ENCODE measurements at places on chromosomes 11 and 22.

DNA sequence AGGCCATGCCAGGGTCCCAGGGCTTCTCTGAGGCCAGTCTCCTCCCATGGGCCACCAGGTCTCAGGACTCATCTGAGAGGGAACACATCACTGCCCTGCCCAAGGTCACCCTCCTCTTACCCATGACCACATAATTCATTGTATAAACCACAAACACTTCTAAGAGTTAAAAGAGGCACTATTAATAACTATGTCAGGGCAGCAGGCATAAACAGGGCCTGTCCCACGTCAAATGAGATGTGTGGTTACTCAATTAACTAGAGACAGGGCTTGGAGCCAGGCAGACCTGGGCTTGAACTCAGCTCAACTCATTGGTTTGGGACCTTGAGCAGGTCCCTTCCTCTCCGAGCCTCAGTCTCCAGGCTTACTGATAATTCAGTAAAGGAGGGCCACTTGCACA is 33.1 kb downstream of the ARAP1 start:
- no peak for DNase-seq

GRCh38 chr11:77726524-77726923 is 88.9 kb upstream of the CLNS1A start:
- DNase-seq, result no peak

- DNase-seq, result no peak
Measured at GRCh38 chr11:86034710-86035109, 34.2 kb downstream of the PICALM start.

DNA sequence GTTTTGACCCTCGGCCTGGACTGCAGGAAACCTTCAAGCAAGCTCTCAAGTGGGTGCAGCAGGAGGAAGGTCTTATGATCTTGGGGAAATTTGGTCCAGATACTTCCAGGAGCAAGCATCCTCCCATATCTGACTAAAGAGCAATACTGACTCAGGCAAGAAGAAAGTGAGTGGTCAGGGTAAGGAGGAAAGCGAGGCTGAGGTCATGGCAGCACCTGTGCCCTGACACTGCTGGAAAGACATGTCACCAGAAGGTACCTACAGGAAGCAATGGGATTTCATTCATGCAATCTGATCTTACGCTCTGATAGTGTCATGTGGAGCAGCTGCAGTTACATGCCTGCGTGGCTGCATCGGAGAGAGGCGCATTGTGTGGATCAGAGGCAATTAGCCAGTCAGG is 6.5 kb upstream of the TOP3B start:
- no peak for DNase-seq

- peak; percentile 3 for DNase-seq
Measured at GRCh38 chr22:20316844-20317401, 2.9 kb downstream of the DGCR6L start.

DNA sequence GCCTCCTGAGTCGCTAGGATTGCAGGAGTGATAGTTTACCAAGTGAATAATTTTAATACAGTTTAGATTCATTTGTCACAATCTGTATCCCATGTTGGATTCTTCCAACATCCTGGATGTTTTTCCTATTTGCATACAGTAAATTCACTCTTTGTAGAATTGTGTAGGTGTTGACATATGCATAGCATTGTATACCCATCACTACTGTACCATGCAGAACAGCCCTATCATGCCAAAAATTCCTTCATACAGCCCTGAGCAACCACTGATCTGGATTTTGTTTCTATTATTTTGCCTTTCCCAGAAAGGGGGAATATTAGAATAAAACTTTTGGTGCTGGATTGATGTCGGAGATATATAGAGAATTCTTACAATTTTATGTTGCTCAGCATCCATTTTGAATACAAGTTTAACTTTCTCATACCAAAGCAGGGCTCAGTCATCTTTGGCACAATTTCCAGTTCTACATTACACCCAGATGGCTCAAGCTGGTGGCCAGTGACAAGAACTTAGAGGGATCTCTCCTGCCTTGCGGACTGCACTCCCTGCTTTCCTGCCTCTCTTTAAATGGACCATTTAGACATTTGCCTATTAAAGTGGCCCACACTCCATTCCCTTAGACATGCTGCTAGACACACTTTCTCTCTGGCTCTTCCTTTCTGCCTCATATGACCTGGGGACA is 45.4 kb upstream of the CFAP300 start:
- no peak for DNase-seq

GRCh38 chr22:45422237-45422983 is 8.9 kb downstream of the RIBC2 start:
- no peak for DNase-seq

GRCh38 chr22:19890502-19891316 is 36.0 kb upstream of the GNB1L start:
- DNase-seq, result no peak

GRCh38 chr11:93567401-93567895 is 24.3 kb upstream of the SMCO4 start:
- no peak for DNase-seq

DNA sequence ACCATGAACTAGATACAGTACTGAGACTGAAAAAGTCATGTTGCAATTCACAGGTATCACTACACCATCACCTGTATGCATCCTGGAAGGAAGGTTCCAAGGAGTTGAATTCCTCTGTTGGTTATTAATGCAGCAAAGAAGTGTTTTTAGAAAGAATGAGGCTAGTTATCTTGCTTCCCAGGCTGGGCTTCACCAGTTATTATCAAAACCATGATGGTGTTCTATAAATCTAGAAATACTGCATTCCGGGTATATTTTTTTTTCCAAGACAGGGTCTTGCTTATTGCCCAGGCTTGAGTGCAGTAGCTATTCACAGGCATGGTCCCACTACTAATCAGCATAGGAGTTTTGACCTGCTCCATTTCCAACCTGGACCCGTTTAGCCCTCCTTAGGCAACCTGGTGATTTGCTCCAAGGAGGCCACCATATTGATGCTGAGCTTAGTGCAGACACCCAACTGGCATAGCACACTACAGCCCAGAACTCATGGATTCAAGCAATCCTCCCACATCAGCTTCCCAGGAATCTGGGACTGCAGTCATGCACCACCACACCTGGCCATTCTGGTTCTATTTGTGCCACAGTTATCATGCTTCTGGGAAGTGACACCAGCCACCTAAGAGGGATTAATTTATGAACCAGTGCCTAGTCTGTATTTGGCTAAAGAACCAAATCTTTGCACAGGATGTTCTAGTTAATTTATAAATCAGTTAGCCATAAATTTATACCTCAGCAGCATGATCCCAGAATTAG is 1.6 kb upstream of the MPEG1 start:
- no peak for DNase-seq

DNA sequence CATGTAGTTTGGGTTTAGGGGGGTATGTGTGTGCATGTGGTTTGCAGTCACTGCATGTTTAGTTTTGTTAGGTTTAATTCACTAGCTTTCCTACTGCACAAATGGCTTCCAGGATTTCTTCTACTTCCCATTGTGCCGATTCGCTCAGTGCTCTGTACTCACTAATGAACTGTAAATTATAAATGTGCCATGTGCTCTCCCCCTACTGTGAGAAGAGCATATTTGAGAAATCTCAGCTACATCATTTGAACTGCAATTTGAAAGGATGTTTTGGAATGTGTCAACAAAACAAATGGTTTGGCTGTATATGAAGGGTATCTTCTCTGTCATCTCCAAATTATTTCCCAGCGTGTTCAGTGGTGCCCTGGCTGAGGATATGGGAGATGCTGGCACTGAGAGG is 28.1 kb downstream of the CYB5R2 start:
- DNase-seq, result no peak

- DNase-seq, result no peak
Measured at GRCh38 chr22:38415561-38416321, 39.3 kb downstream of the KCNJ4 start.

- peak; percentile 46 for DNase-seq
Measured at GRCh38 chr22:31646186-31647019, 15.6 kb downstream of the PISD start.

DNA sequence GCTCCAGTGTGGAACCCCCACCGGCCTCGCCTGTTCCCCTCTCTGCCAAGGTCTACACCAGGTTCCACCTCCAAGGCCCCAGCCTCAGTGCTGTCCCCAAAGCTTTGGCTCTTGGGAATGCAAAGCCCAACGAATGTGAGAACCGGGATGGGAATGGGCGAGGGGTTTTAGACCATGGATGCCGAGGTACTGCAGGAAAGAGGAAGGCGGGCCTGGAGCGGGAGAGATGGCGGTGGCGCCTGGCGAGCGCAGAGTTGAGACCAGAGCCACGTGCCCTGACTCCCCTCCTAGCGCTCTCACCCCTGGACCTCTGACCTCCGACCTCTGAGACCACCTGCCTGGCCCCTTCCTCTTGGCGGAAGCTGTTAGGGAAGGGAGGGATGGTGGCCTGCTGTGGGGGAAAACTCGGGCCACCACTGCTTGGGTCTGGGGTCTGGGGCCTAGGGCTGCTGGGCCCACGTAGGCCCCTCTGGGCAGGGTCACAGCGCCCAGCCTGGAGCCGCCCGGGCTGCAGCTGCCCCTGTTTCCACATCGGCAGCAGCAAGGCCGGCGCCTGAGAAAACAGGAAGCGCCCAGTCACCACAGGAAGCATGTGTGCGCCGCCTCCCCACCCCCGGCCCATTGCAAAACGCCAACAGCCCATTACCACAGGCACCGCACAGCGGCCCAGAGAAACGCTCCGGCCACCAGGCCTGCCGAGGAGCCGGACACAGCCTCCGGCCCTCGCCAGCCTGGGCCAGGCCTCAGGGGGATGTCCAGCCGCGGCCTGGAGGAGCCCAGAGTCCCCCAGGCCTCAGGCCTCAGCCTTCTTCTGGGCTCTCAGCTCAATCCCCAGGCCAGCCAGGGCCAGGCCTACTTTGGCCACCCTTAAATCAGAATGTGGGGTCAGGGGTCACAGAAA is 13.8 kb upstream of the SLC39A13 start:
- DNase-seq, result peak; percentile 55

- DNase-seq, result no peak
Measured at GRCh38 chr22:22927196-22927887, 39.7 kb downstream of the IGLL5 start.

DNA sequence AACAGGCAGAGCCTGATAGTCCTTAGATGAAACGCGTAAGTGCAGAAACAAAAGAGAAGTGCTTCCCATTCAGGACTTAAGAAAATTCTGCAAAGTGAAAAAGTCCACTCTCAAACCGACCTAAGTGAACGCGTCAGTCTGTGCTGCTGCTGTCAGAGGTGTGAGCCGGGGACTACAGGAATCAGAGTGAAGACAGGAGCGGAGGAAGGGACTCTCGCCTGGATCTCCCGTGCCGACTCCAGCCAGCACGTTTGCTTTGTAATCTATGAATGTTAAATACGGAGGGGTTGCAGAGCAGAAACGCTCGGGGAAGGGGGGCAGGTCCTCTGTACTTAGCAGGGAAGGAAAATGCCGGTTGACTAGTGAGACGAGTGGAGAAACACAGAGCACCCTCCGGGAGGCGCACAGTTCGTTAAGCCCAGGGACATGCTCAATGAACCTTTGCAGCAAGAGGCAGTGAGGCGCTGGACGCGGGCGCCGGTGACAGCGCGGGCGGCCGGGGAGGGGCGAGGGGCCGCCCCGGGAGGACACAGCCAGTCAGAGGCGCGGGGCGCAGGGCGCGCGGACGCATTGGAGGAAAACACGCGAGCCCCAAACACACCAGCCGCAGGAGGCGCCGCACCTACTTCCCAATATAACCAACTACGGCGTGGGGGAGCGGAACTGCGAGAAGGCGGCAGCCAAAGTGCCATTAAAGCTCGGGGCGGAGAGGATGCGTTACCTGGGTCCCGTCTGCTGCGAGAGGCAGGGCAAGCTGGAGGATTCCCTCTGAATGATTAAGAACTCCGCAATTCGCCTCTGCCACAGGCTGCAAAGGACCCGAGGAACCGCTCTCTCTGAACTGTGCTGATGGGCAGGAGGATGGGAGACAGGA is at the start of gene CNTN5:
Gene CNTN5, plus strand, starts transcription at position 598 of the 874 bp plus-strand sequence.
- DNase-seq, result peak; percentile 6

GRCh38 chr11:7603031-7603781 is 70.1 kb downstream of the CYB5R2 start:
- DNase-seq, result no peak

DNA sequence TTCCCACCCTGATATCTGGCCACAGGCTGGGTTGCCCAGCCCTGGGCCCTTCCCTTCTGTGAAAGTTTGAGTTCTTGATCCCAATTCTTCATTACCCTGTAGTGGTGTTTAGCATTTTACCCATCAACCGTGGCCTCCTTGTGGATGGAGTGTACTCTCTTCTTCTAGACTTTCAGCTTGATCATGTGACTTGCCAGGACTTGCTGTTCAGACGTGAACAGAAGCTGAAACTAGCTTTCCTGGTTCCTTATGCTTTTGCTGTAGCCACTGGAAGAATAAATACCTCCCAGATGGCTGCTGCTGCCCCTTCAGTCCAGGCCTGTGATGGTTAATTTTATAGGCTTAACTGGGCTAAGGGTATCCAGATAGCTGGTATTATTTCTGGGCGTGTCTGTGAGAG is 32.7 kb upstream of the DAGLA start:
- no peak for DNase-seq

GRCh38 chr22:17201285-17201945 is 17.8 kb downstream of the ADA2 start:
- DNase-seq, result no peak

- no peak for DNase-seq
Measured at GRCh38 chr22:36184433-36185025, 17.1 kb downstream of the APOL4 start.

GRCh38 chr22:47839595-47840227 is 1077.3 kb downstream of the TBC1D22A start:
- no peak for DNase-seq

DNA sequence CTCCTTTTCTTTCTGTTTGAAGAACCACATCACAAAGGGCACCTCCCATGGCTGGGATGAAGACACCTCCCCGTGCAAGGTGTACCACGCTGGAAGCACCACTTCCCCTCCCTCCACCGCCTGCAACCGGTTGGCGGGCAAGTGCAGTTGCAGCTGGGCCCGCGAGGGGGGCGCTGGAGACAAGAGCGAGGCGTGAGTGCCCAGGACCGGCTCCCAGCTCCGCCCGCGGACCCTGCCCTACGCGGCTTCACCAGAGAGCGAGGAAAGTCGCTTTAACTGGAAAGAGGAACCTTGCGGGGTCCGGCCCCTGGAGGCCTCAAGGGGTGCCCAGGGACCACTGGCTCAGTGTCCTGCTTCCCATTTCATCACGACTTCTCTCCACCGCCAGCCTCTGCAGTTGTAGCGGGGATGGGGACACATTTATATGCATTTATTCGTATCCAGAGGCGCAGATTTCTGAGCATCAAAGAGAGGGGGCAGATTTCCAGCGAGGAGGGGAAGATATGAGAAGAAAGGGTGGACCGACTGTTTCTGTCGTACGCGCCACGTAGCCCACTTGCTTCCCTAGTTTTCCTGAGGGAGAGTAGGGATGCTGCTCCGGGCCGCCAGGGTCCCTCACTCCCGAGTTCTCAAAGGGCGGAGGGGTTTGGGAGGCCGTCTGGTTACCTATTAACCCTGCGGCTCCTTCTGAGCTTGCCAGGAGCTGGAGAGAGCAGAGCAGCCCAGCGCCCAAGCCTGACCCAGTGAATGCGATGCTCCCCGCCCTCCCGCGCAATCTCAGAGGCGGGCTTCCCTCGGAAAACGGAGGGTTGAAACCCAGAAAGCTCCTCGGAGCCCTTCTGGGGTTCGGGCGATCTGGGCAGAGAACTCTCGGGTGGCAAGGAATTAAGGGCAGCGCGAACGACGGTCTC is 3.5 kb downstream of the ESAM start:
- DNase-seq, result peak; percentile 64

- DNase-seq, result no peak
Measured at GRCh38 chr11:17550450-17551346, 3.6 kb downstream of the OTOG start.

GRCh38 chr11:76035020-76035419 is 171.3 kb downstream of the WNT11 start:
- DNase-seq, result no peak

- no peak for DNase-seq
Measured at GRCh38 chr22:34696557-34696956, 369.4 kb upstream of the ISX start.

GRCh38 chr11:47915374-47915773 is 65.0 kb upstream of the PTPRJ start:
- no peak for DNase-seq

All from T-helper 2 cell treated with Interferon-gamma antibody and Interleukin-4, amounts not matched to agents 5 μg/mL and 100 μg/mL, for 36 hours (primary cell).